ENCODE measurements at places on chromosomes 2 and 18.

DNA sequence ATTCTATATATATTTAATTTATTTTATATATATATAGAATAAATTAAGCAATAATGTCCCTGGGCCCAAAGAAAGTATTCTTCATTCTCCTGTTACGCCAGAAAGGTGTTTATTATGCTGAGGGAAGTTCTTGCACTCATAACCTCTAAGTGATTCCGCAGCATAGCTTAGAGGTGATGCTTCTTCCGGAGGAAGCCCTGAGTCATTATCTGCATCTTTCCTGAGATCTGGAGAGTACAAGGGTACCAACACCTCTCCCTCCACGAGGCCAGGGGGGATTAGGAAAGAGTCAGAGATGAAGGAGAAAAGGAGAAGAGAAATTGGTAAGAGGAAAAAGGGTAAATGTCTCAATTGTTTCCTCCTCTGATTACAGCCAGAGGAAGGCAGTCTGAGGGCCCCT lies 43.1 kb upstream of the RTN4 start:
- no peak for DNase-seq

DNA sequence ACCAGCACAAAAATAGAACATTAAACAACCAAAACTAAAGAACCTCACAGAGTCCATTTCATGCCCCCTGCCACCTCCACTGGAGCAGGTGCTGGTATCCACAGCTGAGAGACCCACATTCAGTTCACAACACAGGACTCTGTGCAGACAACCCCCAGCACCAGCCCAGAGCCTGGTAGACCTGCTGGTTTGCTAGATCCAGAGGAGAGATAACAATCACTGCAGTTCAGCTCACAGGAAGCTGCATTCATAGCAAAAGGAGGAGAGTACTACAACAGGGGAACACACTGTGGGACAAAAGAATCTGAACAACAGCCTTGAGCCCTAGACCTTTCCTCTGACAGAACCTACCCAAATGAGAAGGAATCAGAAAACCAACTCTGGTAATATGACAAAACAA lies 326.7 kb downstream of the METTL4 start:
- DNase-seq = no peak

GRCh38 chr2:110816404-110817365 lies 84.3 kb downstream of the ACOXL start:
- no peak for DNase-seq

GRCh38 chr2:197297266-197297665 lies 13.3 kb downstream of the ANKRD44 start:
- no peak for DNase-seq

DNA sequence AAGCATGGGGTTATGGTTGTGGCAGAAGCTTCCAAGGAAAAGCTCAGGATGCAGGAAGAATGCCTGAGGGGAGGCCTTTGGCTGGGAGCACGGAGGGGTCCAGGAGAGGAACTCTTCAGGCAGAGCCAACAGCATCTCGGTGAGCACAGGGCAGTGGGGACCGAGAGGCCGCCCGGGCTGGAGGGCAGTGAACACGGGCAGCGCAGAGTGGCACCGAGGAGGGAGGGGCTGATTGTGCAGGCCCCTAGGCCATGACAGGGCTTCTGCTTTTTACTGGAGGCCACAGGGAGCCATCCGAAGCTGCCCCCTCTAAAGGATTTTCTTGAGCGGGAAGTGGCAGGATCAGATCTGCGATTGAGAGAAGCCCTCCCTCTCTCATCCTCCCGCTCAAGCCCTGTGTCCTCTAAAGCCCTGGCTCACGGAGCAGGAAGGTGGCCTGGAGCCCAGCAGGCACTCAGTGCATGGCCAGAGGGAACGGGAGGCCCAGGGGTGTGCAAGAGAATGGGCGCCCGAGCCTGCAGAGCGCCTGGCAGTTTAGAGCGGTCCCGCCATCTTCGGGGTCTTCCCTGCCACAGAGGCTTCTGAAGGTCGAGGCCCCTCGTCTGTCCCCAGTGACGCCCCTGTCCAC lies 110.0 kb upstream of the STON1 start:
- no peak for DNase-seq

DNA sequence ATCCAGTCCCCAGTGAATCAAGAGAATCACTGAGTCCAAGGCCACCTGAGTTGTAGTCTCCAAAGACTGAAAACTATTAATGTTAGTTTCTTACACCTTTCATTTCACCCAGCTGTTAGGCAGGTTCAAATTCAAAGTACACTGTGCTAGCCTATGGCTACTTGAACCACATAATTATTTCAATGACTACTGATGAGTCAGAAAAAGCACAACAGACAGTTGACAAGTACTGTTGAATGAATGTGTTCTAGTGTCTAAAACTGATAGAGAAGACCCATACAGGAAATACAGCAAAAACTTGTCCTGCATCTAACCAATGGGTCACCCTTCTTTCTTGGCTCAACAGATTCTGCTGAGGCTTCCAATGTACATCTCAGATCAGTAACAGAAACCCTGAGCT lies 160.9 kb downstream of the MYO5B start:
- no peak for DNase-seq

GRCh38 chr2:19369341-19369955 lies 11.0 kb upstream of the OSR1 start:
- DNase-seq = no peak

DNA sequence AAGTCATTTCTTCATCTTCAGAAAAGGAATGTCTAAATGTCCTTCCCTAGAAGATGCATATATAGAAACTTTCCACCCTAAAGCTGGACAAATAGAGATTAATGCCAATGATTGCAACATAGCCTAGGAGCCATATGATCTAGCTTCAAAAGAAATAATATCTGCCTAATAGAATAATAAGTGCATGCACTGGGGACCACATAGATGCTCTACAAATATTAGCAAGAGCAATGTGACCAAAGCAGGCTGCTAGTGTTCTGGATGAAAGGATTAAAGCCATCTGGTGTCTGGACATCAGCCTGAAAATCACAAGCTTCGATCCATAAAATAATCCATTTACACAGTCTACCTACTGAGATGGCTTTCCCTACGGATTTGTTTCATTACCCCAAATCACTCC lies 280.1 kb upstream of the KLHL14 start:
- DNase-seq = no peak

GRCh38 chr2:138842341-138842740 lies 62.2 kb upstream of the NXPH2 start:
- no peak for DNase-seq

DNA sequence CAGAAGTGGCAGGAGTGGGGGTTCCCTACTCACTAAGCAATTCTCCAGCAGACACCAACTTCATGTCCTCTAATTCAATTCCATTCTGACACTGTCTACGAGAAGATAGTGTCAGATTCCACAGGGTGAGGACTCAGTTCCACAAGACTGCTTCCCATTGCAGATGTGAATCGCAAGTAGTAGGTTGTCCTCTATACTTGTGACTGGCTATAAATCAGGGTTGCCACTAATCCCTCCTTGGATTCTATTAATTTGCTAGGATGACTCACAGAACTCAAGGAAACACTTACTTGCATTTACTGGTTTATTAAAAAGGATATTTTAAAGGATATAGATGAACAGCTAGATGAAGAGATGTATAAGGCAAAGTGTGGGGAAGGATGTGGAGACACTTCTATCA lies 184.1 kb upstream of the ACVR2A start:
- no peak for DNase-seq

- DNase-seq = peak; percentile 41
Measured at GRCh38 chr2:75807992-75808391, 97.3 kb upstream of the GCFC2 start.

GRCh38 chr2:121336528-121337294 lies 51.7 kb upstream of the TFCP2L1 start:
- DNase-seq = no peak

- DNase-seq = no peak
Measured at GRCh38 chr2:235854276-235854675, 313.9 kb downstream of the GBX2 start.

DNA sequence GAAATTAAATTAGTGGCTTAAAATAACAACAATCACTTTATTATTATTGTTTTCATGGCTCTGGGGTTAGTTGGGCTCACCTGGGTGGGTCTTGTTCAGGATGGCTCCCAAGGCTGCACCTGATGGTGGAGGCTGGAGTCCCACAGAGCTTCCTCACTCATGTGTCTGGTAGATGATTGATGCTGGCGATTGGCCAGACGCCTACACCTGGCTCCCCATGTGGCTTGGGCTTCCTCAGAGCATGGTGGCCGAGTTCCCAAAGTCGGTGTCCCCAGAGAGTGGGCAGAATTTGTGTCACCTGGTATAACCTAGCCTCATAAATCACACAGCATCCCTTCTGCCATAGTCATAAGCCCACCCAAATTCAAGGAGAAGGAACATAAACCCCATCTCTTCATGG lies 18.2 kb downstream of the DBI start:
- DNase-seq = no peak

GRCh38 chr2:230809677-230810251 lies 55.0 kb upstream of the ITM2C start:
- no peak for DNase-seq

- DNase-seq = no peak
Measured at GRCh38 chr2:232872826-232873225, 2.8 kb downstream of the SNORC start.

DNA sequence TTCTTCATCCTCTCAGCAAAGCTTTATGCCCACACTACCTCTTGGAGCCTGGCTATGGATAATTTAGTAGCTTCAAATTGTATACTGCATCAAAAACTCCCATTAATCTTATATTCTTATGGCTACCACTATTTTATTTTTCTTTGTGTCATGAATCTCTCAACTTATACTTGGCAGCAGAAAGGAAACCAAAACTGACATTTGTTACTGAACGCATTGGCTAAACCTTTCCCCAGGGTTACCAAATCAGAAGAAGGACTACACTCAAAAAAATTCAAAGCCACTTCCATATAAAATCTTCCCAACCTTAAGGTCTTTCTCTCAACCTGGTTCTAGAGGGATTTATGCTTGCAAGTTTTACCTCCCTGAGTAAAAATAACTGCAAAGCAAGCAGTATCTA lies 97.0 kb upstream of the REG3G start:
- no peak for DNase-seq

- no peak for DNase-seq
Measured at GRCh38 chr2:9627310-9627709, 3.5 kb downstream of the YWHAQ start.

DNA sequence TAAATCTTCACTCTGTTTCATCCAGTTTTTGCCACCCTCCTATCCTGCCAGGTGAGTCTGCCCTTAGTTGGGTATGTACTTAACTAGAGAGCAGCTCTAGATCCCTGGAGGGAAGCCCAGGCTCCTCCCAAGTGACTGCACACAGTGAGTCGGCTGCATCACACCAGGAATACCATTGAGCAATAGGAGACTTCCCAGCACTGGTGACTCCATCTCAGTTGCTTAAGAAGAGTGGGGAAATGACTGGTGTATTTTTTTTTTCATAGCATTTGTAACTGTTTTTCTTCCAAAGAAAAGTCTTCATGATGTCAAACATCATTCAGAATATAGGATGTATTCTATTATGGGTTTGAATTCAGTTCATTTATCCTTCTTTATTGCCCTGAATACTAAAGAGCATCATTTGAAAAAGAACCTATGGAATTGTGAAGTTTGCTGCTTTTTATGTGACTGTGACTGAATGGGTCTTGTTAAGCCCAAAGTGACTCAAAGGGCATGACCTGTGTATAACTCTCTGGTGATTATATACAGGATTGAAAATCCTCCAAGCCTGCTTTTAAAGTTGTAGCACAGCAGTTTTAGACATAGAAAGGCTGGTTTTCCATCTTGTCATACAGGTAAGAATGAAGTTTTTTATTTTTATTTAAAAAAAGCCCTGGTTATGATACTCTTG lies 84.3 kb downstream of the MAP3K20 start:
- DNase-seq = no peak

- no peak for DNase-seq
Measured at GRCh38 chr18:26448714-26449159, 99.6 kb downstream of the KCTD1 start.

DNA sequence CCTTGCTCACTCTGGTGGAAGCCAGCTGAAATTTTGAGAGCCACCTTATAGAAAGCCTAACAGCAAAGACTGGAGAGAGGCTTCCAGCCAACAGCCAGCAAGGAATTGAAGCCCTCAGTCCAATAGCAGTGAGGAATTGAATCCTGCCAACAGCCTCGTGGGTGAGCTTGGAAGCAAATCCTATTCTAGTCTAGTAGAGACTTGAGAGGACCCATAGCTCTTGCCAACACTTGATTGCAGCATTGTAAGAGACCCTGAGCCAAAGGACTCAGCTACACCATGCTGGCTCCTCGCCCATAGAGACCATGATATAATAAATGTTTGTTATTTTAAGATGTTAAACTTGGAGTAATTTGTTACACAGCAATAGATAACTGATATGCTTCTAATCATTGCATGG lies 403.0 kb upstream of the TNP1 start:
- no peak for DNase-seq

DNA sequence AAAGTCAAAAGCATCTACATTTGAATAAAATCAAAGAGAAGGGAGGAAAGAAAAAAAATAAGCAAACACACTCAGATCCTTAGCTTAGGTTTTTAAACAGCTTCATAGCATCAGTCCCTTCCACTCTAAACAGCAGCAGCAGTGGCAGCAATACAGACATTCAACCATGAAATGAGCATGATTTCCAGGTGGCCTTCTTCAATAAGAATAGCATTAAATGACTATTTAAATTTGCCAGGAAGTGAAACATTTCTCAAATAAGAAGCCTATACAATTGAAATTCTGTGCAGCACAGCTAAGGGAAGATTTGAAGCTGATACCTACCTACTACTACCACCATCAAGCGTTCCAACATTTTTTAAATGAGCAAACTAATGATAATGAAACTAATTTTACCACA lies 138.1 kb upstream of the REG3G start:
- no peak for DNase-seq

GRCh38 chr2:181243319-181243718 lies 213.9 kb upstream of the ITGA4 start:
- no peak for DNase-seq

DNA sequence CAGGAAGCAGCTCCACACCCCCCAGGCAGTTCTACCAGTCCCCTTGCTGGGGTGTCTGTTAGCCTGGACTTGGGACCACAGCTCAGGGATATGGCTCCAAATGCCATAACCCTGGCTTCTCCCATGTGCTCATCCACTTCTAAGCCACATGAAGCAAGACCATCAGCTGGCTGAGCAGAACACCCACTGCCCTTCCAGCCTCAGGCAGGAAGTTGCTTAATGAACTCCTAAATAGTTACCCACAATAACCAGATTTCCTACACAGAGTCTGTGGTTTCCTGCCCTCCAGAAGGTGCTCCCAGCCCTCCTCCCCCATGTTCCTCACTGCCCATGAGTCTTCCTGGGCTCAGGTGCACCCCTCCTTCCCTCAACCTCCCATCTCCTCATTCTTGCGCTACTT lies 98.3 kb upstream of the EPC2 start:
- DNase-seq = no peak

- no peak for DNase-seq
Measured at GRCh38 chr2:66095820-66096345, 339.0 kb upstream of the MEIS1 start.

GRCh38 chr2:189096769-189097447 lies 82.7 kb downstream of the COL5A2 start:
- DNase-seq = no peak
